ENCODE measurements at places on chromosomes 6 and 20.
A peak's percentile ranks its signal among the peaks of the same experiment; 100 is the strongest.

- no peak for DNase-seq
Observed at GRCh38 chr20:61585764-61586163, 333.7 kb downstream of the CDH4 start.

- peak; percentile 27 for DNase-seq
Observed at GRCh38 chr6:107822176-107823046, 1.7 kb downstream of the SCML4 start.

DNA sequence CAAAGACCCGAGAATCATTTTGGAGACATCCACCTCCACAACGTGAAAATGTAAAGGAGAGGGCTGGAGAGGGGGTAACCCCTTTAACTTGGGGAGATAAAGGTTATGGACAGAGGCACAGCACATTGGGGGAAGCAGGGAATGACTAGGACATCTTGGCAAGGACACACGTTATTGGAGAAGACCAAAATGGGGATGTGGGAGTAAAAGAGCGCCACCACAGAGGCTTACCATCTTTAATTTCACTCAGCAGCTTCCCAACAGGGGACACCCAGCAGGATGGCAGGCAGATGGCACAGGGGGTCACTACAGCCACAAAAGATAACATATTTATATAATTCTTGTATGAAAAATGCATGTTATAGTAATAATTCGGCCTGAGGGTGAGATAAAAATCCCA is 9.8 kb downstream of the C6orf52 start:
- DNase-seq, result no peak

- DNase-seq, result no peak
Observed at GRCh38 chr6:145559836-145560235, 175.5 kb downstream of the EPM2A start.

DNA sequence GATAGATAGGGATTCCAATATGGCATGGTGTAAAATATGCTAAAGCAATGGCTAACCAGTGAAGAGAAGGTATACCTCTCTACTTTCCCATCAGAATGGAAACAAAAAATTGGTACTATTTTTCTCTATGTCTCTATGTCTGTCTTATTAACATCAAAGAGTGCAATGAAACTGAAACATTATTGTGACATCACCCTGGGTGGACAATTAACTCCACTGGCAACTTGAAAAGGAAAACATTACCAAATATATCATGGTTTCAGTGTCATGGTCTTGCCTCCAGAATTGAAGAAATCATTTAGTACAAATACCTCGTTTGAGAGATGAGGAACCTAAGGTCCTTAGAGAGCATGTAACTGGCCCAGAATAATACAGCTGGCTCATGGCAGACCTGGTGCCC is 1132.5 kb upstream of the MAP3K7 start:
- DNase-seq, result no peak

DNA sequence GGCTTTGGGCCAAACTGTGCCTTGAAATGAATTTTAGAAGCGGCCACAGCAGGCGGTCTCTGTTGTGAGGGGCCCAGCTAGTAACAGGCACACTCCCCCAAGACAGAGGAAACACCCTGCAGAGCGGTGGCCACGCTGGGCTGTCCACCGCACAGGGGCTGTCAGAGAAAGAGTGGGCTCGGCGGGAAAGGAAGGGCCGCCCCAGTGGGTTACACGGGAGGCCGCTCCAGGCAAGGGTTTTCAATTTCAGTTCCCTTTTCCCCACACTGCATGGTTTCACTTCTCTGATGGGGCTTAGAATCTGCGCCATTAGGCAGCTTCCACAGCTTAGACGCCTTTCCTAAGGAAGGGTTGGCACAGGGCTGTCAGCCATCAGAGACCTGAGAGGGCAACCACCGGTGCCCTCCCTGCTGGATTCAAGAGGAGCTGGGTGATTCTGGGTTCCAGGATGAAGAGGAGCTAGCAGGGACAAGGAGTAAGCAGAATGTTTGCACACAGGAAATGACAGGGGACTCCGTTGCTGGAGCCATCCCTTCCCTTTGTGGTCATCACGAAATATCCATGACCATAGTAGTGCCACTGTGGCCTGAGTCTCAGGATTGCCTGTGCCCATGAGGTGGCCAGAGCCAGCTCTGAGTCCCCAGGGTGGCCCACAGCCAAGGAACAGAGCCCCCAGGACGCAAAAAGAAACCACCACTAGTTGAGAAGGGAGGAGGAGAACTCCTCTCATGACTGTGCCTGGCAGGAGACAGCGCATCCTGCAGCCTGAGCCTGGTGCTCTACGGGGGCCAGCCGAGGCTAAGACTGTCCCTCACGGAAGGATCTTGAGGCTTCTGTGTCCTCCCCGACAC is 282.7 kb downstream of the NRN1 start:
- no peak for DNase-seq

GRCh38 chr6:19399406-19399805 is 437.8 kb upstream of the ID4 start:
- no peak for DNase-seq

DNA sequence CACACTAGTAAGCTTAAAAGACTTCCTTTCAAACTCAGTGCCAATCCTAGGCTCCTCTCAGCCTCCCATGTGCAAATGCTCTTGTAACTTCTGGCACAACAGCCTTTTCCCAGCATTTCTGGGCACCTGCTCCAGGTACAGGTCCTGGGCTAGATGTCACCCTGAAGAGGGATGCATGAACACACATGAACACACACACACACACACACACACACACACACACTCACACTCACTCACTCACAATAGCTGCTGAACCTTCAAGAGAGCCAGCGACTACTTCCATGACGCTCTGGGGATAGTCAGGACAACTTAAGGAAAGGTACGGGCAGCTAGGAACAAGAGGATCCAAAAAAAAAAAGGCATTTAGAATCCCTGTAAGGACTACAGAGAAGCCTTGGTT is 122.8 kb downstream of the INSM1 start:
- no peak for DNase-seq

DNA sequence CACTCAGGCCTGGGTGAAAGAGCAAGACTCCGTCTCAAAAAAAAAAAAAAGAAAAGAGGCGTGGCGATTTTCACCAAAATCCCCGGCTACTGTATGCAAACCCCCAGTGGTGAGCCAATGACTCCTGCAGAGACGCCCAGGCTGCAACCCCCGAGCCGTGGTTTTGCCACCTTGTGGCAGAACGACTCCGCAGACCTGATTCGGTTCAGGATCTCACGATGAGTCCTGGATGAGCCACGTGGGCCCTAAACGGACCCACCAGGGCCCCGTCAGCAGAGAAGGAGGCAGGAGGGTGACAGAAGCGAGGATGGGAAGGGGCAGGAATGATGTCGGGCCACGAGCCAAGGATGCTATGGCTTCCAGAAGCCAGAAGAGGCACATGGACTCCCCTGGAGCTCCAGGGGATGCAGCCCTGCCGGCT is 42.5 kb downstream of the SLC2A4RG start:
- DNase-seq, result peak; percentile 49

DNA sequence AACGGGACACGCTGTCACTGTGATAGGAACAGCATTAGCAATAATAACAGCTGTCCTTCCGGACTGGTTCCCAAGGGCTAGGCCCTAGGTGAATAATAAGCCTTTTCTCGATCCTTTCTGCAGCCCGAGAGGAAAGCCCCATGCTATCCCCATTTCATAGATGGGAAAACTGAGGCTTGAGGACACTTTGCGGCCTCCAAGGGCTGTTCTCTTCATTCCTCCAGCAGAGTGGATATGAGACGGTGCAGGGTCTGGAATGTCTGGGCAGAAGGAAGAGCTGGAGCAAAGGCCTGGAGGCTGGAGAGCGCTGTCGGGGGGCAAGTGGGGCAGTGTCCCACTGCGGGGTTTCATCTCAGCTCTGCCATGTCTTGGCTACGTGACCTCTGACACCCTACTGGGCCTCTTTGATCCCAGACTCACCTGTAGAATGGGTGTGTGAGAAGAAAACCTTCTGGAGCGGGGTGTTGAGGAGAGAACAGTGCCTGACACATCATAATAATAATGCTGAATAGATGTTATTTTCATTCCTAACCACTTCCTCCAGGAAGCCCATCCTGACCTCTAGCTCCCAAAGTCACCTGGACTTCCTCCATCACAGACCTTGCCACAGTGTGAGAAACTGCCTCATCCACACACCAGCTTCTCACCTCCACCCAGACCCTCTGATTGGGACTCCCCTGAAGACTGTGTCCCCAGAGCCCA is 74.8 kb downstream of the CEBPB start:
- no peak for DNase-seq

- DNase-seq, result no peak
Observed at GRCh38 chr6:137233911-137234863, 15.0 kb upstream of the IFNGR1 start.

DNA sequence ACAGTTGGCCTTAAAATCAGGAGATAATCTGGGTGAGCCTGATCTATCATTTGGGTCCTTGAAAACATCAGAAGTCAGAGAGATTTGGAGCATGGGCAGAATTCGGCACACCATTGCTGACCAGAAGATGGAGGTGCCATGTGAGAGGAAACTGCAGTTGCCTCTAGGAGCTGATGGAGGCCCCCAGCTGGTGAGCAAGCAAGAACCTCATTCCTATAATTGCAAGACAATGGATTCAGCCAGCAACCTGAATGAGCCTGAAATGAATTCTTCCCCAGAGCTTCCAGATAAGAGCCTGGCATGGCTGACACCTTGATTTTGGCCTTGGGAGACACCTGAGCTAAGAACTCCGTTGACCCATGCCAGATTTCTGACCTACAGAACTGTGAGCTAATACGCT is 76.3 kb upstream of the FYN start:
- DNase-seq, result no peak

DNA sequence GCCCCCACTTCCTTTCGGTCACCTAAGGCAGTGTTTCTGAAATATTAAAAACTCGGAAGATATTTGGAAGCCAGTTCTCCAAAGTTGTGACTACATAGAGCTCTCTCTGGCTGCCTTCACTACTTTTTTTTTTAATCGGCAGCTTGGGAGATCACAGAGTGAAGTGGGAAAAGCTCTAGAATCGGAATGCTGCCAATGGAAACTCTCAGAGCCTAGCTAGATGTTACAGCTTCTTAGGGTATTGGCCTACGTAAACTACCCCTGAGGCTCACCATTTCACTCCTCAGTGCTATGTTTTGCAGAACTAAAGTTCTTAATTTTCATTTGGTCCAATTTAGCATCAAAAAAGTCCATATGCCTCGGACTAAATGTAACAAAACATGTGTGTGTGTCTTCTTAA is 14.5 kb downstream of the SERPINB1 start:
- DNase-seq, result no peak

DNA sequence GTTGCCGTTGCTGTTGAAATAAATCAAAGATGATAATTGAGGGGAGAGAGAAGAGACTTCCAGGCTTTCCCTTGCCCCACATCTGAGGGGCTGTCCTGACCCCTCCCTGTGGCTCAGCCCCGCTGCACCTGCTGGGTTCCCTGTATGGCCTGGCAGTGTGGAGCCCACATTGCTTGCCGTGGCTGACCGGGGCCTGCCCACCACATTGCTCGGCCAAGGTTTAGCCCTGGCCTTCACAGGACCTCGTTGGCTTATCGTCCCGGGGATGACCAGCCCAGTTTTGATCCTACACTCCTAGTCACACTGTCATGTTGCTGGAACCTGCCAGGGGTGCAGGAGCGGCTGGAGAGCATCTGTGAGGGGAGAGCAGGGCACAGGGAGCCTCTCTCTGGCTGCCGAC is 102.4 kb downstream of the CDH4 start:
- DNase-seq, result no peak

GRCh38 chr20:2752567-2753460 is 47.6 kb downstream of the CPXM1 start:
- no peak for DNase-seq

- no peak for DNase-seq
Observed at GRCh38 chr6:55516736-55517135, 62.3 kb downstream of the HMGCLL1 start.

GRCh38 chr6:68994521-68994920 is 359.4 kb downstream of the ADGRB3 start:
- DNase-seq, result no peak

- DNase-seq, result no peak
Observed at GRCh38 chr6:121711472-121711871, 276.0 kb downstream of the GJA1 start.

DNA sequence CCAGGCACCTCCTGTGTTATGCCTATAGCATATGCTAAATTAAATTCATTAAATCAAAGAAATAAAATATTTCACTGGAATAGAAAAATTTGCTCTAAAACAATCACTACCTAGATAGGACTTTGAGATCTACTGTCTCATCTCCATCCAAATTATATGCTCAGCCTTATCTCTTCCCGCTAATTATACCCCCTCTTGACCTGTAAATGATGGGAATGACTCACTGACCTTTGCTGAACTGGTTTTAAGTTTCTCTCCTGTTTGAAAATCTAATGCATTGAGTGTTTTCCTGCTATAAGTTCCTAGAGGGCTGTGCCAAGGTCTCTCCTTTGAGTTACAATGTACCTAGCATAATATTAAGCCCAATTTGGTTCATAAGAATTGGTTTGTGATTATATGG is 110.1 kb downstream of the BMP2 start:
- no peak for DNase-seq

GRCh38 chr6:121090492-121090891 is 243.8 kb downstream of the TBC1D32 start:
- no peak for DNase-seq

GRCh38 chr20:4091490-4092479 is 76.4 kb upstream of the RNF24 start:
- DNase-seq, result peak; percentile 17

DNA sequence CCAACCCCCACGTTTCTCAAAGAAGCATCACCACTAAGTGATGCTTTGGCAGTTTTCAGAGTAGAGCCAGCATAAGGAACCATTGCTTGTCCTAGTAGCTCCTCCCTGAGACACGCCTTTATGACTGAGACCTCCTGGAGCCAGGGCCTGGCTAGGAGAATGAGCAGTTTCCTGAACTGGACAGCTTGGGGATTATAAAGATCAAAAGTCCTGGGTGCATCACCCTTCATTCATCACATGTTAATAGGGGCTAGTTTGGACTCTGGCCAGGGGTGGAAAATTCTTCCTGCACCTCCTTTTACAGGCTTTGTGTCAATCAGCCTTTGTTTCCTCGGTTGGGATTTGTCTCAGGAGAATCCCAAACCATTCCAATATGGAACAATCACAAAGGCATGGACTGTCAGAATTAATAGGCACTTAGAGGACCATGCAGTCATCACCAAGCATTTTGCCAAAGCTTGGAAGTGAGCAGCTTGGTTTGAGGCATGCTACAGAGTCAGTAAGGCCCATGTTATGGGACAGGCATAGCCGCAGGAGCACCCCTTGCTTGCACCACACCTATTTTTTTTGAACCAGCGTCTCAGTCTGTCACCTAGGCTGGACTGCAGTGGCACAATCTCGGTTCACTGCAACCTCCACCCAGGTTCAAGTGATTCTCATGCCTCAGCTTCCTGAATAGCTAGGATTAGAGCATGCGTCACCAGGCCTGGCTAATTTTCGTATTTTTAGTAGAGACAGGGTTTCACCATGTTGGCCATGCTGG is 64.9 kb upstream of the TGM3 start:
- no peak for DNase-seq

Measured in activated T-helper 9 cell treated with anti-CD3 and anti-CD28 coated beads, Interleukin-2, amount 50 U/mL, for 16 hours (primary cell).